Activated CD4-positive, alpha-beta memory T cell treated with anti-CD3 and anti-CD28 coated beads for 36 hours (primary cell): ENCODE measurements at places on chromosomes 4 and X. TPM values are rescaled to one million over a fixed set of nuclear protein-coding genes. Genes with fewer than 3 reads are reported as not detected.

GRCh38 chr4:31748382-31748781, 1028.2 kb downstream of the PCDH7 start:
- DNase-seq = no peak

- no peak for DNase-seq
Measured at GRCh38 chrX:123171781-123172180, 12.3 kb upstream of the GRIA3 start.

GRCh38 chr4:169108303-169108702, 98.2 kb upstream of the CBR4 start:
- no peak for DNase-seq

DNA sequence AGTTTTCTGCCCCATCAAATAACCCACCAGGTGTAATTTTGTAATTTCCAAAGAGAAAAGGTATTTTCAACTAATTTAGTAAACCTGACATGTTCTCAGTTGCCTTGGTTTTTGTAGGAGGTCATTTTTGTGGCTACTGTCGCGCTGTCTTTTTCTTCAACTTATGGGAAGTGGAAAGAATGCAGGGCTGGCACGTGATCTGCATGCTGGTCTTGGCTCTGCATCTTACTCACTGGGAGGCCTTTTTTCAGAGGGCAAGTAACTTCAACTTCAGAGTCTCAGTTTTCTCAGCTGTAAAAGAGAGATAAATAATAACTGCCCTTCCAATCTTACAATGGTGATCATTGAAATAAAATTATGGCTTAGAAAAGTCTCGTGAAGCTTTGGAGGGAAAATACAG, 109.9 kb upstream of the SMIM10 start:
- DNase-seq = no peak

DNA sequence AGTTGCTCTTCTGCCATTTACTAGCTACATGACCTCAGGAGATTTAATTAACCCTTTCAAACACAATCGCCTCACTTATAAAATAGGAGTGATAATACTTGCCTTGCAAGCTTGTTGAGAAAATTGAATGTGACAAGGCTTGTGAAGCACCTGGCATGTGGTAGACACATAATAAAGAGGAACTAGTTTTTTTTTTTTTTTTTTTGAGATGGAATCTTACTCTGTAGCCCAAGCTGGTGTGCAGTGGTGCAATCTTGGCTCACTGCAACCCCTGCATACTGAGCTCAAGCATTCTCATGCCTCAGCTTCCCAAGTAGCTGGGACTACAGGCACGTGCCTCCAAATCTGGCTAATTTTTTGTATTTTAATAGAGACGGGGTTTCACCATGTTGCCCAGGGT, 73.7 kb upstream of the STIM2 start:
- DNase-seq = no peak

The AFP gene
- total RNA-seq = not detected

The SERTM2 gene
- total RNA-seq = not detected

DNA sequence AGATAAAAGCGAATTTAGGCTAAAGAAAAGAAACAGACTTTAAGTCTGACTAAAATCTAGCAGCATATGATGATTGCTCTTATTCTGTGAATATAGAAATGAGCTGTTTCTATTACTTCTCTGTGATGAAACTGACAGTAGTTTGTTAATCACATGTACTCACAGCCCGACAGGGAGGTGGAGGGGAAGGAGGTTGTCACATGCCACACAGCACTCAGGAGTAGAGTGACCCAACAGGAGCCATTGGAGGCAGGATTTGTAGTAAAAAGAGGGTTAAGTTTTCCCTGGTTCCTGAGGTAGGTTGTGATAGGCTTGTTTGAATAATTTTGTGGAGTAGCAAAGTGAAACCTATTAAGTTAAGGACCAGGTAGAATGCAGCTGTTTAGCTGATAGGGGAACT, 495.9 kb downstream of the CENPC start:
- no peak for DNase-seq

- DNase-seq = no peak
Measured at GRCh38 chrX:39830414-39830813, 267.3 kb downstream of the BCOR start.

DNA sequence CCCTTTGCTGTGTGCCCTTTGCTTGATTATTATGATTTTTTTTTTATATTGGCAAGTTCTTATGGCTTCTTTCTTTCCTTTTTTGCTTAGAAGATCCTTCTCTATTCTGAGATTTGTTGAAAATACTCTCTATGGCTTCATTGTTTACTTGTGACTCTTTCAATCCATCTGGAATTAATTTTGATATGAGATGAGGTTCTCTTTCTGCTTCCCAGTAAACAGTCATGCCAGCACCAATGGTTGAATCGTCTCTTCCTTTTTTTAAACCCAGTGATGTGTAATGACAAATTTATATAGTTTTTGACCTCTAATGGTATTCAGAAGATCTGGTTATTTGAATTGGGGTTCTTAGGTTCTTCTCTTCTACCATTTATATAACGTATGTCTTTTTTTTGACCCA, 121.8 kb downstream of the ARHGAP10 start:
- no peak for DNase-seq

- DNase-seq = no peak
Measured at GRCh38 chr4:167023364-167023925, 210.8 kb downstream of the SPOCK3 start.

DNA sequence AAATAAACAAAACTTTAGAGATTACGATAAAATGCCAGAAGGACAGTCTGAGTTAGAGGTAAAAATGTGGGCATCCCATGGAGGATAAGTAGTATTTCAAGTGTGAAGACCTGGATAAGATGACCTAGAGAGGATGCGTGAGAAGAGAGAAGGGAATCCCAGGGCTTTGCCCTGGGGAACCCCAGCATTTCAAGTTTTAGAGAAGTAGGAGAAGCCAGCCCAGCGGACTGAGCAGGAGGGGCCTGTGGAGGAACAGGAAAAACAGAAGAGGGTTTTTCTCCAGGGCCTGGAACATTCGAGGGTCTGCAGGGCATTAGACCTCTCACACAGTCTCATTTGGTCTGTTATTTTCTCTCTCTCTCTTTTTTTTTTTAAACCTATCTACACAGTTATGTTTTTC, 2.9 kb upstream of the CFP start:
- DNase-seq = no peak

The GATA1 gene
- total RNA-seq = not detected

The FAM47E gene
- total RNA-seq = not detected

GRCh38 chr4:181911420-181911819, 331.8 kb upstream of the TENM3 start:
- no peak for DNase-seq

DNA sequence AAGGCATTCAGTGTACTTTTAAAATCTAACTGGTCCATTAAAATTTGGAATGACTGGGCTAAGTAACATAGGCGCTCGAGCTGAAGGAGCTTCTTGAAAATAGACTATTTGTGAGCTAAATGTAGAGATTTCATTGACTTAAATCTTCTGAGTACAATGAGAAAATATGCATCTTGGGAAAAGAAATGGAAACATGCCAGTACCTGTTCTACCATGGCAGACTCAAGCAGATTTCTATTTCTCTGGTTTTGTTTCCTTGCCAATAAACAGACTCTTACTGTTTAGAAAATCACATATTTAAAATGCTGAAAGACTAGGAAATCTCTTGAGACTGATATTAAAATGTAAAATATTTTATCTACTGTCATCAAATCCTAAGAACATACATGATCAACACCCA, 678.1 kb downstream of the FAT4 start:
- no peak for DNase-seq

DNA sequence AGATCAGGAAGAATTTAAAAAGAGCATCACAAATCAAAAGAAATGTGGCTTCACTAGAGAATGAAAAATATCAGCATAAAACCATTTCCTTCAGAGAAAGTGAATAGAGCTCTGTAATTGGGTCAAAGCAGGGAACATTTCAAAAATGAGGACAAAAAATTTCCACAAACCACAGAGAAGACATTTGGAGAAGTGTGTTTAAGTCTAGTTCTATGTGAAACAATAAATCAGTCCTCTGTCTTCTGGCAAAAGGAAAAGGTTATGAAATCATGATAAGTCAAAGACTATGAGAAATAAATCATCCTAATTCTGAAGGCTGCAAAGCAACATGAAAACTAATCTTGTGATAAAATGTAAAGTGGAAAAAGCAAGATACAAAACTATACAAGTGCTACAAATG, 27.9 kb downstream of the SMPX start:
- no peak for DNase-seq

The XAGE5 gene
- total RNA-seq = not detected
